ENCODE measurements at places on chromosomes 13 and 19.
A peak's percentile ranks its signal among the peaks of the same experiment; 100 is the strongest.

- no peak for DNase-seq
Measured at GRCh38 chr19:30855442-30855841, 483.3 kb downstream of the ZNF536 start.

GRCh38 chr19:917323-918151 is at the start of gene KISS1R:
KISS1R (plus strand) TSS chr19:917333; CDS start chr19:917503, 170 bp downstream.
- peak; percentile 20 for DNase-seq

DNA sequence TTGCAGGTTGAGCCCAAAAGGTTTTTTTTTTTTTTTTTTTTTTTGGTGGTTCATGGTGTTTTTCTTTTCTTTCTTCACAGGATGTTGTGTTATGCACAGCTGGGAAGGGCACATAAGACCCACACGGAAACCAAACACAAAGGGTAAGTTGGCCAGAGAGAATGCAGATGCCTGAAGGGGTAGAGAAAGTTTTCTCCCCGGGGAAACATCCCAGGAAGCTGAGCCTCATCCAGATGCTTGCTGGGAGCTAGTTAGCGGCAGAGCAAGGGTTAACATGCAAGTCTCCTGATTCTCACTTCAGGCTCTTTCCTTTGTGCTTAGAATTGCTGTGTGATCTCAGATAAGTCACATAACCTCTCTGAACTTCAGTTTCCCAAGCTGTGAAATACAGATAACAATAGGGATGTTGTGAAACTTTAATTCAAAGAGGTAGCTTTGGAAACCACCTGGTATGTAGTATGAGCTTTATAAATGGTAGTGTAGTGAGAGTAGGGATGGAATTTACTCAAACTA is 3.1 kb downstream of the ADGRE1 start:
- no peak for DNase-seq

- no peak for DNase-seq
Measured at GRCh38 chr19:1953037-1953436, 12.1 kb downstream of the CSNK1G2 start.

DNA sequence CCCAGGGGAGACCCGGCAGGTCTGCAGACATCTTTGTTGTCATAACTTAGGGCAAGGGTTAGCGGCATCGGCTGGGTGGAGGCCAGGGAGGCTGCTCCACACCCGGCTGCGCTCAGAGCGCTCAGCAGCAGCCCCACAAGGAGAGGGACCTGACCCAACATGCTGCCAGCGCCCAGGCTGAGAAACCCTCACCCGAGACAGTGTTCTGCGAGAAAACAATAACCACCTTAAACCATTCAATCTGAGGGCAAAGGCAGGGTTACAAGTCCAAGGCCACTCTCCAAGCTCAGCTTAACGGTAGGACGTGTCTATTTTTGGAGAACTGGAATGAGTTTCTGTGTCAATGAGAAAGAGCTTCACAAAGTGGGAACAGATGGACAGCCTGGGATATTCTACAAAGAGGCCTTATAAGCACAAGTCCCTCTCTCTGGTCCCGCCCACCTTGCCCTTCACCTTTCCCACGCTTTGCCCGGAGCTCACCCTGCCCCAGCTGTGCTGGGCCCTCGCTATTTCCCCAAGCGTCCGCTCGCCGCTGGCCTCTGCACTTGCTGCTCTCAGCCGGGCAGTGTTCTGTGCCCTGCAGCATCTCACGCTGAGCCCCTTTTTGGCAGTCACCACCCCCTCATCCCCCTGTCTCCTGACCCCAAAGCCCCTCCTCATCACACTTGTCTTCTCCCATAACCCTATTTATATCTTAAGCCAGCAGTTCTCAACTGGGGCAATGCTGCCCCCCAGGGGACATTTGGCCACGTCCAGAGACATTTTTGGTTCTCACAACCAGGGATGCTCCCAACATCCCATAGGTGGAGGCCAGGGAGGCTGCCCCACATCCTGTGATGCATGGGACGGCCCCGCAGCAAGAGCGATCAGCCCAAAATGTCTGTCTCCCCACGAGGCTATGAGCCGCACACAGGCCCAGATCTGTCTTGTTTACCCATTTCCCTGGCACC is 17.6 kb downstream of the PPP1R12C start:
- no peak for DNase-seq

GRCh38 chr19:40191836-40192646 is 815 bp downstream of the MAP3K10 start:
- DNase-seq = no peak

DNA sequence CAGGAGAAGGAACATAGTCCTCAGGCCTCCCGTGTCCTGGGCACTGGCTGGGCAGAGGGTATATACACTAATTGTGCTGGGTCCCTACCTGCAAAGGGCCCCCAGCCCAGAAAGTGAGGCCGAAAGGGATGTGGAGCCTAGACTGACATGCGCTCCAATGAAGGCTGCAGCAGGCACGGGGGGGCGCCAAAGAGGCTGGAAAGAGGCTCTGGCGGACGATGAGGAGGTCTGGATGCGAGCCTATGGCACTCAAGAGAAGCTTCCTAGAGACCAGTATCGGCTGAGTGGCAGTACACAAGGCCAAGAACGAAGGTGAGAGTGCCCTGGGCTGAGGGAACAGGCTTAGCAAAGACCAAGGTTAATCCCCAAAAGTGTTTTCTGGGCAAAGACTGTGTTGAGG is 16.6 kb downstream of the VRK3 start:
- DNase-seq = no peak

DNA sequence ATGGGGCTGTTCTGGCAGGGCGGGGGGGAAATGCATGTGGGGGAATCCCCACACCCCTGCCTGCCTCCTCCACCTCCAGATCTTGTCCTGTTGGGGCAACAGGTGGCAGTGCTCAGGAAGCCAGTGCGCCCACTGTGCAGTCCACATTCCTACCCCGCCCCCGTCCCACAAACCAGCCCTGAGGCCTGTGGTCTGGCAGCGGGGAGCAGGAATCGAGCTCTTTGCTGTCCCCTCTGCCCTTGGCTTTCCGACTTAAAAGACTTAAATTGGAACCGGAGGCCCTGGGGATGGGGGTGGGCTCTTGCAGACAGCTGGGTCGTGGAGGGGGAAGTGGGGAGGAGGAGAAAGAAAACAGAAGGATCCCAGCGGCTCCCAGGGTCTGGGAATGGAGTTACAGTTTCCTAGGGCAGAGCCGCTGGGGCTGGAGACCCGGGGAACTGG is 4.3 kb downstream of the NANOS3 start:
- peak; percentile 69 for DNase-seq

DNA sequence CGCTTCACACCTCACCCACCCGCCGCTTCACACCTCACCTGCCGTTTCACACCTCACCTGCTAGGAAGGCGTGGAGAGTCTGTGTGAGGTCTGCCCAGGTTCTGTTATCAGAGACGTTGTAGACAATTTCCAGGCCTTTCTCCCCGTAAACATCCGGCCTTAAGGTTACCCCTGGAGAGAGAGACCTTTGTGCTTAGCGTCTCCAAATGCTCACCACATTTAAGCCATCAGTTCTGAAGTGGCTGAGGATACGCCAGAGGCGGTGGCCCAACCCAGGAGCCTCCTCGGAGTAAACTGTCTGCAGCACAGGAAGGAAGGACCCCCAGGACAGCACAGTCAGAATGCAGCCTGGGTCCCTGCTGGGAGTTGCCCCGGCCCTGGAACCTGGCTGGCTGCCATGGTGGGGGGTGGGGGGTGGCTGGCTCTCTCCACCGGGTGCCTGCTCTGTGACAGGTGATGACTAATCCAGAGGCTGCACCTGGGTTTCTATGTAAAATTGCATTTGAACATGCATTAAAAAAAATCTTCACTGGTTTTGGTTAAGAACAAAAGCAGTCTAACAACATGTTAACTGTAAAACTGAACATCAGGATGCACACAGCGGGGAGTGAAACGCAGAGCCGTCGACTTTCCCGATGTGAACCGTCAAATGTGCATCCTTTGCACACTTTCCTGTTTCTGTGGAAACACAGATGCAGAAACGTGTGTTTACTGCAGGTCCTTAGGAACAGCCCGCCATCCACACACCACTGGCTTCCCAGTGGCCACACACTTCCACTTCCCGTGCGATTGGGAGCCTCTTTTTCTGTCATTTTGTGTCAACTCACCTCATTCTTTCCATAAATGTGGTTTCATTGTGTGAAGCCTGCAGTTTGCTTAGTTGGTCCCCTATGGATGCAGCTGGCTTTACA is 4.5 kb downstream of the ATP4B start:
- DNase-seq = no peak

GRCh38 chr13:42354241-42355091 is 82.5 kb downstream of the AKAP11 start:
- DNase-seq = no peak

DNA sequence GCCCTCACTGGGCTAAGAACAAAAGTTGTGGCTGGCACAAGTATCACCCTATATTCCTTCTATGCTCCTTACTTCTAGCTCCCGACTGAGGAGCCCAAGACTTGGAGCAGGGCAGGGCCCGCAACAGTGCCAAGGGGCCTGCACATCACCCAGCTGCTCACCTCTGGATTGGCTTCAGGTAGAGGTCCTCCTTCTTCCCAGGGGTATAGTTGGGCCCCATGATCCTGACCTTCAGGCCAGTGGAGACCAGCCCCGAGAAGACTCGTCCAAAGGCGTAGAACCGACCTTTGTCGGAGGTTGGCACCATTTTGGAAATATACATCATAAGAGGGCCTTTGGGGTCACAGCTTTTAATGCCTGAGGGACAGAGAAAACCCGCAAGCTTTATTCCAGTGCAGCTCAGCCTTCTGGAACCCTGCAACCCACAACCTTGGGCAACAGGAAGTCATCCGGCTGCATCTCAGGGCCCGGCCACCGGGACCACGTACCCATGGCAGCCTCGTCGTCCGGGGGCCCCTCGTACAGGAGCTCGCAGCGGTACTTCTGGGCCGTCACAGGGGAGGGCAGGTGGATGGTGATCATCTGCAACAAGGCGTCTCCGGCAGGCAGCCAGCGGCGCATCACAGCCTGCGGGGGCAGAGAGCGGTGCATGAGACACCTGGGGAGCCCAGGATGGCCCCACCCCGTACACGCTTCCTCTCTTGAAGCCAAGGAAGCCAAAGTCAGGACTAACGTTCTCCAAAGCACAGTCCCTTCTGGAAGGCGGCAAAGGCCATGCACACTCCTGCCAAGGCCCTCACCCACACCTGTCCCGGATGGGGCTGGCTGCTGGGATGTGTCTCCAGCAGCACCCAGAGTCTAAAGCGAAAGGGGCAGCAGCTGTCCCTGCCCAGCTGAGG is 4.7 kb downstream of the EEF2 start:
- DNase-seq = no peak

DNA sequence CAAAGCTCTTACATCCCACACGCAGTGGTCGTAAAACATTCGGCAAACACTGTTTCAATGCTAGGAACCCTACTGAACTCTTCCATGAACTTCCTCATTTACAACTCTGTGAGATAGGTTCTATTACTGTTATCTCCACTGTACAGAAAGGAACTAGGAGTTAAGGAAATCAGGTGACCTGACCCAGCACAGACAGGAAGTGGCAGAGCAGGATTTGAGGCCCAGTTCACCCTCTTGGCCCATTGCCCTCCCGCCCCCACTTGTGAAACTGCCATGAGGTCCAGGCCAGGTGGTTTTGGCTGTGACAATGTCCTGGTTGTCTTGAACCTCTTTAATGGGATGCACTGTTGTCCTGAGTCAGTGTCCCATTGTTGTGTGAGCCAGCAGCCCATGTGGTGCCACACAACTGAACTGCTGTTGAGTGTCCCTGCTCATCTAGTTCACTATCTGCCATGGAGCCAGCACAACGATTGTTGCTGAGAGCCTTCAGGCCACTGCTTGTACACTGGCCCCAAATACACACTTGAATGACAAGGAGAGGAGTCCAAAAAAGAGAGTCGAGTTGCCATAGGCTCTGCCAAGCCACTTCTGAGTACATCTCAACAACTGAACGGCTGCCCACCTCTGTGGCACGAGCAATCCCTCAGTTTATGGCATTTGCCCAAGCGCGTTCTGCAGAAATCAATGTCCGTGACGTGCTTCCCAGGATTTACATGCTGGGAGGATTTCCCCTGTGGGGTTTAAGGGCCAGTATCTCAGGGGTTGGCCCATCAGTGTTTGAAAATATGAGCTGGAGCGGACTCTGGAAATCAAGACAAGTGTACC is 484.6 kb downstream of the TSHZ3 start:
- peak; percentile 74 for DNase-seq

Measured in GDM1 (cell line).